ENCODE measurements at places on chromosomes 5 and 9.
A peak's percentile ranks its signal among the peaks of the same experiment; 100 is the strongest.

GRCh38 chr9:96459268-96460007, 9.5 kb downstream of the HABP4 start:
- no peak for DNase-seq

- no peak for DNase-seq
These were observed 37.0 kb upstream of the PIK3R1 start for GRCh38 chr5:68178579-68178978.

DNA sequence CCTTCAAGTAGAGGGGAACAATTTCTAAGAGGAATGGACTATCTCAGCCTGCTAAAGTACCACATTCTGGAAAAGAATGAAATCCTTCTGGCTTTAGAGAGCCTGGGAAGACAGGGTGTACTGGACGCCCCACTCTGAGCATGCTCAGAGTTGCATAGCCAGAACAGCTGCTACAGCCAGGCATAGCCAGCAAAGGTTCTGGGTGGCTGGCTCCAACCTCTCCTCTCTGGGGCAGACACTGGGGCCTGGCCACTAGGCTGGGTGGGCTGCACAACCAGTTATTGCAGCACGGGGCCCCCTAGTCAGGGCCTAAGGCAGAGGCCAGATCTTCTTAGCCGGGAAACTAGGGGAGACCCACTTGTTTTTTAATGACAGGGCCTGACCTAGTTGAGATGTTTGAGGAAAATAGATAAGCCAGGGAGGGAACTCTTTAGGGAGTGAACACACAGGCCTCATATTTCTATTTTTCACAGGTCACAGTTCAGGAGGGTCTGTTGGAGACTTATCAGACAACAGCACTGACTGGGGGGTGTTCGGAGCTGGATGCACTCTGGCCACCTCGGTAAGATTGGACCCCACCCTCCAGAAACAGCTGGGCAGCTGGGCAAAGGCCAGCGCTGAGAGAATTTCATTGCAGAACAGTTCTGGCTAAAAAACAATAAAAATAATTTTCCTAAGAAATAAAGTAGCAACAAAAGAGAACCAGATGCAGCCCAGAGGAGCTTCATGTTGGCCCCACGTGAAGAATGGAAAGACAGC, 142.9 kb downstream of the LPAR1 start:
- DNase-seq: no peak

GRCh38 chr9:103168254-103168653, 173.1 kb downstream of the CYLC2 start:
- no peak for DNase-seq

DNA sequence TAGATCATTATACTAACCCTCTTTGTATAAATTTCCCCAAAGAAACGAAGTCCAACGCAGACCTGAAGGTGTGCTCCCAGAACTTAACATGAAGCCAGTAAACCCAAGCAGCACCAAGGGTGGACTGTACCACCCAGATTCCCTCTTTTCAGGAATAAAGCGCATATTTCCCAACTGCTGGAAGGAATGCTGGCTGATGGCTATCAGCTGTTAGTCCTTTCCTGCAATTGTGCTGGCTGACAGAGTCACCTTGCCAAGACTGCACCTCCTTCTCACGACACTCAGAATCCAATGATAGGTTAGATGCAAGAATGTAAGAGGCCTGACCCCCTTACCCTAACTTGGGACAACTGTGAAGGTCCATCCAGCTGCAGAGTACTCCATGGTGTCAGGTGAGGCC, 93.9 kb downstream of the MAPKAP1 start:
- no peak for DNase-seq

GRCh38 chr5:2904956-2905355, 153.5 kb upstream of the IRX2 start:
- no peak for DNase-seq

DNA sequence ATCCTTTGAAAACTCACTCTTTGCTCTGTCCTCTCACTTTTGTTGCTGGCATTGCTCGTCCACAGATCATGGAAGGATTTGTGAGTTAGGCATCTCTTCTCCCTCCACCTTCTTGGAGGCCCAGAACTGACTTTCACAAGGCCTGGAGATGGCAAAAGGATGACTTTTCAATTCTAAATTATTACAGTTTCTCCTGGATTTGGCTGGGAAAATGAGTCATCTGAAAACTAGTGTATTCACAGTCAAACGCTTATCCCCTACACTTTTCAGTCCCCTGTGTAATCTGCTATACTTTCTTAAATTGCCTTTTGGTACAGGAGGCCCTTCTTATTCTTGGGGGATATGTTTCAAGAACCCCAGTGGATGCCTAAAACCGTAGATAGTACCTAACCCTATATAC, 35.6 kb downstream of the ADRA1B start:
- no peak for DNase-seq

DNA sequence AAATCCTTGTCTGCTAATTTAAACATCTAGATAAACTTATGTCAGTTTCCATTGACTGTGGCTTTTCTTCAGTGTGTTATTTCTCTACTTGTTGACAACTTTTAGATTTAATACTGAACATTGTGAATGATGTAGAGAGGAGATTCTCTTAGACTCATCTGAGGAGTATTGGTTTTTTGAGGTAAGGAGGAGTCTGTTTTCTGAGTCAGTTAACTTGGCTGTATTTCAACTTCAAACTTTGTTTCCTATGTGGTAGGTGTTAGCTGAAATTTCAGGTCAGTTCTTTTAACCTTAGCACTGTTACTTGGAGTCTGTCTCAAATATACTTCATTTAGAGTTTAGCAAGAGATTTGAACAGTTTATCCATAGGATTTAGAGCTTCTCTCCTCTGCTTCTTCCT, 67.9 kb downstream of the XRCC4 start:
- DNase-seq: no peak

GRCh38 chr5:122315521-122315920, 3.5 kb downstream of the SNCAIP start:
- no peak for DNase-seq

- no peak for DNase-seq
These were observed 52.2 kb upstream of the NRARP start for GRCh38 chr9:137354153-137354844.

DNA sequence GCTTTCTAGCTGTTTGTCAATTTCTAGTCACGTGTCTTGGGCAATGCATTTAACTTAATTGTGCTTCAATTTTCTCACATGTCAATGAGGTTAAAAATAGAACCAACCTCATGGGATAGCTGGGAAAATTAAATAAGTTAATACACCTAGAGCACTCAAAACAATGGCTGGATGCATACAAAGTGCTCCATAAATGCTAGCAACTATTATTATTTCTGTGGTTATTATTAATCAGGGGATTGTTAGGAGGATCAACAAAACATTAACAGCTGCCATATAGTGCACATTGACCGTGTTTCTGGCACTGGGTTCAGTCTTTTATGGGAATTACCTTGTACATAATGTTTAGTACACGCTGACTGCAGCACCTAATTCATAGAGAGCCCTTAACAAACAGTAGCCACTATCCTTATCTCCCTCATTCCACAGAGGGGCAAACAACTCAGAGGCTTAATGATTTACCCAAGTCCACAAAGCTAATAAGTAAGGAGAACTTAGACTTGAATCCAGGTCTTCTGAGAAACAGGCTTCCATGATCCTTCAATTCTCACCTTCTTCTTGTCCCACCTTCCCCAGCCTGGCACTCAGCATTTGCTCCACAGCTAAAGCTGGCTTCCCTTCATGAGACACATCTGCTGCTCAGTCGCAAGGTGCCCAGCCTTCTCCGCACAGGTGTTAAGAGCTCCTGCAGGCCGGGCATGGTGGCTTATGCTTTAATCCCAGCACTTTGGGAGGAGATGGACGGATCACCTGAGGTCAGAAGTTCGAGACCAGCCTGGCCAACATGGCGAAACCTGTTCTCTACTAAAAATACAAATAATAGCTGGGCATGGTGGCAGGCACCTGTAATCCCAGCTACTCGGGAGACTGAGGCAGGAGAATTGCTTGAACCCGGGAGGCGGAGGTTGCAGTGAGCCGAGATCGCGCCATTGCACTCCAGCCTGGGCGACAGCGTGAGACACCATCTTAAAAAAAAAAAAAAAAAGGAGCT, 137.4 kb upstream of the ABCA1 start:
- no peak for DNase-seq

DNA sequence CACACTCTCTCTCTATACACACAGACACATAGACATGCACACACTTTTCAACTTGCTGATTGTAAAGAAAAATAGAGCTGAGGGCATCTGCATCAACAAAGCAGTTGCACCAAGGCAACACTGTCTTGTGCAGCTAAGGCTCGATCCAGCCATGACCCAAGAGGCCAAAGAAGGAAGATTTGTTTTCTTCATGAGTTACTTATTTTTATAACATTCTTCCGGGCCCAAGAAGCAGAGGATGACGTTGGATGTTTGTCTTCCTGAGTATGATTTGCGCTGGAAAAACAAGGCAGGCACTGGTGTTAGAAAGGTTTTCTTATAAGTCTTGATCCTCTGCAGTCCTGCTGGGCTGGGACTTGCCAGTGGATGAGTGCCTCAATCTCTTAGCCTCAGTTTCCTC, 344.1 kb downstream of the ADAMTS6 start:
- no peak for DNase-seq

DNA sequence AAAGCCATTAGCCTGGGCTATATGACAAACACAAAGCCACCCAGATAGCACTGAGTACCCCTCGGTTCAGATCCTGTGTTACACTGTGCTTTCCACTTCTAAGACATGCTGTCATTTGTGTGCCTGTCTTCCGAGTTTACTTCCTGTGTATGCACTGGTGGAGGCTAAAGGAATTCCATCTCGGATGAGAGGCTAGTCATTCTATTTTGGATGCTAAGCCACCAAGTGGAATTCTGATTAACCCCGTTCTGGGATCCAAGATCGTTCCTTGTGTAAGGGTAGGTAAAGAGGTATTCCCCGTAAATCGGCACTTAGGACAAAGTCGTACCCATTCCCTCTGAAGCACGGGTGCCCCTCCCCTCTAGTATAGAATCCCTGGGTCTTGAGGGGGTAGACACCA, 8.7 kb downstream of the PROP1 start:
- DNase-seq: no peak

- DNase-seq: no peak
These were observed 10.0 kb downstream of the ZSWIM6 start for GRCh38 chr5:61342071-61342501.

DNA sequence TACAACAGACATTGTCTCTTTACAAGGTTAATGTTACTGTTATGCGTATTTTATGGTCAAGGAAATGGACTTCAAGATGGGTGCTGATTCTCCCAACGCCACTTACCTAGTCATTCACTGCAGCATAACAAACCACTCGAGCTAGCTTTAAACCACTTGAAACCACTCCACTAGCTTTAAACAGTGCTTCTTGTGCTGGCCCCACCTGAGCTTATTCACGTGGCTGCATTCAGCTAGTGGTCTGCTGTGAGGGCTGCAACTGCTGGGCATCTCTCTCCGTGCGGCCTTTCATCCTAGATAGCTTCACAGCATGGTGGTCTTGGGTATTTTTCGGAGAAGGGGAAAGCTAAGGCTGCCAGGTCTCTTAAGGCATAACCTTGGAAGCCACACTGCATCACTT, 3.5 kb upstream of the HRH2 start:
- peak; percentile 96 for DNase-seq

DNA sequence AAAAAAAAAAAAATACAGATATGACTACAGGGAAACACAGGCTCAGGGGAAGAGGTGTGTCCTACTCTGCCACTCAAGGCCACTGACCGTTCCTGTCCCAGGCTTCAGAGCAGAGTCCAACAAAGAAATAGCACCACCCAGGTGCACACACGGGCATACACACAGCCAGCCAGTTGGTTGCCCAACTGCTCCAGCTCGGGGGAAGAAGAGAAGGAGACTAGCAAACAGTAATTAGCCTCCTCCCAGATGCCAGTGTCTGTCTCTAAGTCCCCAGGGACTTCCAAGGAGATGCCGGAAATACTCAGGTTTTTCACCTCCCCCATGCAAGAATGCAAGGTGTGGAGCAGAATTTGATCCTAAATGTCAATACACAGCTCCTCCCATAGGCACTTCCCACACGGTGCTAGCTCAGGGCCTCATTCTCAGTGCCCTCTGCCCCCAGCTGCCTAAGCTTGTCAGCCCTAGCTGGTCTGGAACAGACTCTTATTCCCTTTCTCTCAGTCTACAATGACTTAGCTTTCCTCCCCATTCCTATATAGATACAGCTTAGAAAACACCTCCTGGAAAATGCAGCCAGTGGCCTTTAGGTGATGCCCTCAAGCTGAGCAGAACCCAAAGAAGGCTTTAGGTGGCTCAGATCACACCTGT, 1.7 kb downstream of the MYORG start:
- peak; percentile 81 for DNase-seq

DNA sequence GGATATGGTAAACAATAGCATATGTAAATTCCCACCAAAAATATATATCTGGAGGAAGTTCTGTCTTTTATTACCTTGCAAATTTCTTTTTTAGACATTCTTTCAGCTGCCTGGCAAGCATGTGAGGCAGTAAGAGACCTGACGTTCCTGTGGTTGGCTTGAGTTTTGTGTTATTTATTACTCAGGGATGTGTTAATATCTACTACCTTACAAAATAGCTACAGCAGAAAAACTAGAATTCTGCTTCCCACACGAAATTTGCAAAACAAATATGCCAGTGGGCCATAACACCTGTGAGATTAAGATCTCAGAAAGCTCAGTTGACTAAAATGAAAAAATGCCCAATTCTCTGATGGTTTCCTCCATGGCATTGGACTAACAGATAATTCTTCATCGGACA, 274.2 kb downstream of the TMEM167A start:
- no peak for DNase-seq

- no peak for DNase-seq
These were observed 29.1 kb downstream of the DIRAS2 start for GRCh38 chr9:90613502-90613901.

DNA sequence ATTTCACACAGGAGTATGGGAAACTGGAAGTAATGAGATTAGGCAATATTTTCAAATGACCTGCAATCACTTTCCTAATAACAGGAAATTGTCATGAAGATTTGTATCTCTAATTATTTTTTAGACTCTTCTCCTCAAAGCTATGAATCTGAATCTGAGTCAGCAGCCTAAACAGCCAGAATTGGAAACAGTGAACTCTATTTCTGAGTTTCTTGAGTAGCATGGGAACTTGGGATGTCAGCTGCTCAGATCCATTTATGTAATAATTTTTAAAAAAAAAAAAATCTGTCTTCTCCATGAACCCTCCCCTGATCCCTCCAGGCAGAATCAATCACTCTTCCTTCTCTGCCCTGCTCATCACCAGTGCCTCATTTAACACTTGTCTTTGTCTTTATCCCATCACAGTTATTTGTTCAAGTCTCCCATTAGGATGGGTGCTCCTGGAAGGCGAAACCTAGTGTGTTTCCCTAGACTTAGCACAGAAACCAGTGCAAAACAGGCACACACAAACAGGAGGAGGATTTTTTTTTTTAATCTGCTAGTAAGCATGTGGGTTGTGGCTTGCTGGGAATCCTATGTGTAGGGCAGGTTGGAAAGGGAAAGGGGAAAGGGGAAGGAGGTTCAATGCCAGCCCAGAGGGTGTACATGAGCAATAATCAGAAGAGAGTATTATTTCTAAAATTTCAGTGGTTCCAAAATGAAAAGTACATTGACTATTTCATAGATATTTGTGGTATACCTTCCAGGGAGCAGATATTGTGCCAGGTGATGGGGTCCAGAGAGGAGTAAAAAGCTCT, 186.8 kb downstream of the TTLL11 start:
- DNase-seq: no peak

DNA sequence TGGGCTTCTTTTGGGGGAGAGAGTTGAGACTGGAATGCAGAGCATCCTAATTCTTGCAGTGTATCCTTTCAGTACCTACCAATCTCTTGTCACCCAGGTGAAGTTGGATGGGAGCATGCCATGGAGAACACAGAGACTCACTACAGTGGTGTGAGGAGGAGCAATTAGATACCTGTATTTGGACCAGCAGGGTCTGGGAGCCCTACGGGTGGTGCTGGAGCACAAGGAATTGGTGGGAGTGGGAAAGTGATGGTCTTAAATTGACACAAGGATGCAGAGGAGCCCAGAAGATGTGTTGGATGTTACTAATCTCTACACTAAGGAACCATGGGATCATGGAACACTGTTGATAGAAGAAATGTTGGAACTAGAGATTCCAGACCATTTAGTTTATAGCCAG, 212.7 kb downstream of the CHSY3 start:
- DNase-seq: no peak
